ENCODE measurements at places on chromosomes 6 and 20.

DNA sequence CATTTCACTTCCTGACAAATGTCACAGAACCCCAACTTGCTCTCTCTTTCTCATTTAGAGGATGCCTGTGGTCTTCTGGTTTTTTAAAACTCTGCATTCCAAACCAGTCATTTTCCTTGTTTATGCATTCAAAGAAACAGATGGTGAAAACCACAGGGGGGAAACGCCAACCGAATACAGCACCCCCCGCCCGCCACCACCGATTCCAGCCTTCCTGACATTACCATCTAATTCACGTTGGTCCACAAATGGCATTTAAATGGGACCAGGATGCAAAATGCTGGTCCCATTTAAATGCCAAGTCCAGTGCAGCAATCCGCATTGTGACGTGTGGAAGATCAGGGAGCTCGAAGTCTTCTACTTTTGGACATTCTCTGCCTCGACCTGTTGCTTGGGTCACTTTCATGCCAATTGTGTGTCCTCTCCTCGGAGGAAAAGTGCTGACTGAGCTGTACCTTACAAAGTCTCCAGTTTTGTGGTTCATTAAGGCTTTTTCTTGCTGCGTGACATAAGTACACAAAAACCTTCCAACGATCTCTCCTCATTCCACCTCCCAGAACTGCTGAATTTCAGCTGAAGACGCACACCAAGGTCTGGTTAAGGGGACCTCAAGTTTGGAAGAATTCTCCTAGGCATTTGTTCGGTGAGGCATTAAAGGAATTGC lies 35.8 kb downstream of the NEDD9 start:
- DNase-seq, result no peak

DNA sequence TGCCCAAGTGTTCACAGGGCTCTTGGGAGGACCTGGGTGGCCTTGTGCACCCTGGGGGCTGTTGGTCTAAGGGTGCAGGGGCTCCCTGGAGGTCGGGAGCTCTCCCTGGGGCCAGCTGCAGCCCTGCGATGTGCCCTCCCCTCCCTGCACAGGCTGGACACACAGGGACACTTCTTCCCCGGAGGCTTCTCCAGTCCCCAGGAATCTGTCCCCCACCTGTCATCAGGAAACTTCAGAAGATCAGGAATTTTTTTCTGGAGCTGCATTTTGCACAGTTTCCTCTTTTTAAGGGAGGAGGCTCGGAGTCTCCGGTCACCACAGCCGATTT lies 66.9 kb upstream of the BHLHE23 start:
- DNase-seq, result no peak

- no peak for DNase-seq
These were observed 13.0 kb upstream of the TGM2 start for GRCh38 chr20:38178065-38178491.

GRCh38 chr6:170036916-170037315 lies 254.0 kb downstream of the DLL1 start:
- DNase-seq, result no peak

- no peak for DNase-seq
These were observed 27.0 kb upstream of the ADGRF5 start for GRCh38 chr6:46948699-46949098.

DNA sequence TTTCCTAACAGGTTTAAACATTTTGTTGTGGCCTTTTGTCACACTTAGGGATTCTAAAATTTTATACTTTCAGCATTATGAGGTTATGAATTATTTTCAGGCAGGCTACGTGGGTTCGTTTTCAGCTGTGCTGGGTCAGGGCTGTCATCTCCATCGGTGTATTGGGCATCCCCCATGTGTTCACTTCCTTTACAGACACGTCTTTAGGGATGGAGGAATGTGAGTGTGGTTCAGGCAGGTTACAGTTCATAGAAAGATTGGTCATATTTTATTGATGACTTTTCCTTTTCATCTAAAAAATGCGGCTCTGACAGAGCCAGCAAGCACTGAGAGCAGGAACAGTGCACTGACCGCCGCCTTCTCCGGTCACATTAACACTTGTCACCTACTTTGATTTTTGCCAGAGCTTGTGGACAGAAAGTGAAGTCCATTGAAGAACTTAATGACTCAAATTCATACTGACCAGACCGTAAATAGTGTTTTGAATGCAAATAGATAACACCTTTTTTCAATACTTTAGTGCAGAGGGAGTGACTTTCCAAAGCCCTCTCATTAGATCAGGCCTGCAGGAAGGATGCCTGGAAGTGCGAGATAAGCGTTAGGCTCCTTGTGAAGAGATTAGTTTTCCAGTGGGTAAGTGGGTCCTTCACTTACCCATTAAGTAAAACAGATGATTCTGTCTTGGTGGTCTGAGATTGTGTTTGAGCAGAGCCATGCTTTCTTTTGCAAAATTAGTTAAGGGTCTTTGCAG lies 113.1 kb downstream of the TIAM2 start:
- DNase-seq, result no peak

GRCh38 chr20:6582449-6582848 lies 185.0 kb upstream of the BMP2 start:
- DNase-seq, result no peak

DNA sequence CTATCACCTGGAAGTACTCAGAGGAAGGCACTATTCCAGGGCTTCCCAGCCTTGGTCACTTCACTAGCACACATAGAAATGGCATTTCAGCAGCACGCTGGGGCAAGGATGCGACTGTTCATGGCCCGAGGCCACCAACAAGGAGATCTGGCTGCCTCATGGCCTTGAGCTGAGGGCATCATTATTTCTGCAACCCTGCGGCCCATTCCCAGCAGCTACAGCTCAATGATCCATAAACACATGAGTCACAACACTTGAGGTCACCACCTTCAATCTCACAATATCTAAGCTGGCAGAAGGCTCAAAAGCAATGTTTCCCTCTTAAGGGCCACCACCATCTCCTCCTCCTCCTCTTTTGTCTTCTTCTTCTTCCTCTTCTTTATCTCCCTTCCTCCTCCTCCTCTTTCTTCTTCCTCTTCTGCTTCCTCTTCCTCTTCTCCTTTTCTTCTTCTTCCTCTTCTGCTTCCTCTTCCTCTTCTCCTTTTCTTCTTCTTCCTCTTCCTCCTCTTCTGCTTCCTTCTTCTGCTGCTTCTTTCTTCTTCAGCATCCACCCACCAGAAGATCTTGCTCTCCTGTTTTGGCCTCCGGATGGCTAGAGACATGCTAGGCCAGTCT lies 382.9 kb upstream of the CNR1 start:
- DNase-seq, result no peak

- no peak for DNase-seq
These were observed 33.9 kb downstream of the ADTRP start for GRCh38 chr6:11744753-11745152.

GRCh38 chr20:62296724-62297448 lies 5.9 kb upstream of the ADRM1 start:
- DNase-seq, result no peak

DNA sequence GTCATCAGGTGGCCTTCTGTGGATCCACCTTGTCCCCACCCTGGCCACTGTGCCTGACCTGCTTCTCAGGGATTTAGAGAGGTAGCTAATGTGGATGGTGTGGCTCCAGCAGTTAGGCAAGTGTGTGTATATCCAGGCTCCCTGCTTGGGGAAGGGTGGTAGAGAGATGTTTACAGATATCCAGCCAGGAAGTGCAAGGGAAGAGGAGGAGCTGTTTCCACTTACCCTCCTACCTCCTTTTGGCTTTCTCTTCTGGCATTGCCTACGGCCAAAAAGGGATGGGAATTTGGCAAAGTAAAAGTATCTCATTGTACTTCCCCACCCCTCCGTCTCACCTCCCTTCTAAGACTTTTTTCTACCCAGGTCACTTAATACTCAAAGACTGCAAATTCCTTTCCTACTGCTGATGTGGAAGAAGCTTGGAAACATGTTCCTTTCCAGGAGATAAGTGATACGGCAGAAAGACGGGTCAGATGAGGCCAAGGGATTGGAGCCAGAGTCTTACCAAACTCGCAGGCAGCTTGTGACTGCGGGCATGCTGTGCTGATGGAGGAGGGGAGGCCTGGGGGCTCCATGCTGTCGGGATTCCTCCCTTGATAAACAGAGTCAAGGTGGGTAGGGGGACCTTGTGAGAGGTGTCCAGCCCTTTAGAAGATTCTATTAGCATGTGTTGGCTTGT lies 253.4 kb downstream of the PRL start:
- no peak for DNase-seq

- no peak for DNase-seq
These were observed 222.7 kb upstream of the NOX3 start for GRCh38 chr6:155678361-155678760.

GRCh38 chr6:134026597-134026996 lies 25.8 kb downstream of the SLC2A12 start:
- no peak for DNase-seq

- no peak for DNase-seq
These were observed 133.9 kb upstream of the BEND6 start for GRCh38 chr6:56821005-56821432.

- no peak for DNase-seq
These were observed 289.5 kb downstream of the BTBD9 start for GRCh38 chr6:38350220-38350619.

DNA sequence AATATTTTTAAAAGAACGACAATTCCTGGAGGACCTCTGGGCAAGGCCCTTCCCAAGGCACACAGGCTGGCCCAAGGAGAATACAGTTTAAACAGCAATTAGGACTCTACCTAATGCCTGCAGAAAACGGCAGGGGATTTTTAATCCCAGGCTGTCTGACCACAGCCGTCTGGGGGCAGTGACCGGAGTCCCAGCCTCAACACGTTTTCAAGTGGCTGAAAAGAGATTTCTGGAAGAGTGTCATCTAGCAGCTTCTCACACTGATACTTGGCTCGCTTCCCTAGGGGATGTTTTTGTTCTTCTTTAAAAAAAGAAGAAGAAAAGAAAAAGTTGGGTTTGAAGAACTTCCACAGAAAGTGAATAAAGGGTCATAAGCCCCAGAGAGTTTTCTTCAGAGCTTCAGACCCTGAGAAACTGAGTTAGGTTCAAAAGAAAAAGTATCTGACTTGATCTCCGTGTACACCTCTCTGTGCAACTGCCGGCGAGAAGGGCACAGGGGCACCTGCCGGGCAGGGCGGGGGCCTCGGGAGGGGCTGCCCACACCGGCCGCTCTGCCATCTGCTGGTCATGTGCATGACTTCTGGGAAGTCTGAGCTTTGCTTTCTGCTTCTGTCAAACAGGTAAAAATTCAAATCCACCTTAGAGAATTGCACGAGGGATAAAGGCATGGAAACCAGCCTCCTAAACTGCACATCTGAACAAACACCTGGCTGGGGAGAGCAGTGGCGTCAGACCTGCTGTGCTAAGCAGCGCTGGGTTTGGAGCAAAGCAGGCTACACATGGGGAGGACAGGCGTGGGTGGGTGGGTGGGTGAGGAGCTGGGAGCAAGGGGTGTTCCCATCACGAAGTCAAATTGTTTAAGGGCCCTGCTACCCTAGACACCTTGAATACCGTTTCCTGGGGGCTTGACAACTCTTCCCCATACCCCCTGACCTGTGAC lies 33.0 kb downstream of the RRBP1 start:
- no peak for DNase-seq

DNA sequence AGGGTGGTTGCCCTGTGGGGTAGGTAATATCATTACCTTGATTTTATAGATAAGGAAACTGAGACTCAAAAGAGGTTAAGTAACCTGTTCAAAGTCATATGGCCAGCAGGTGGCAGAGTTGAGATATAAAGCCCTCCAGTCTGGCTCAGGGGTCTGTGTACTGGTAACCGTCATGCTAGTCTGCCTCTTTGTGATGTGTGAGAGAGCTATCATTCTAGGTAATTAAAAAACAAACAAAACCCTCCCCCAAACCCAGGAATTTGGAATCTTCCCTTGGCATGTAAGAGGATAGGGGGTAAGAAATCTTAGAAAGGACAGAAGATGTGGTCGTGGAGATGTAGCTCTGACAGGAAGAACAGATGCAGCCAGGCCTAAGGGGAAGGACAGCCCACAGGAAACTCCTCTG lies 206.0 kb downstream of the CDC5L start:
- no peak for DNase-seq

DNA sequence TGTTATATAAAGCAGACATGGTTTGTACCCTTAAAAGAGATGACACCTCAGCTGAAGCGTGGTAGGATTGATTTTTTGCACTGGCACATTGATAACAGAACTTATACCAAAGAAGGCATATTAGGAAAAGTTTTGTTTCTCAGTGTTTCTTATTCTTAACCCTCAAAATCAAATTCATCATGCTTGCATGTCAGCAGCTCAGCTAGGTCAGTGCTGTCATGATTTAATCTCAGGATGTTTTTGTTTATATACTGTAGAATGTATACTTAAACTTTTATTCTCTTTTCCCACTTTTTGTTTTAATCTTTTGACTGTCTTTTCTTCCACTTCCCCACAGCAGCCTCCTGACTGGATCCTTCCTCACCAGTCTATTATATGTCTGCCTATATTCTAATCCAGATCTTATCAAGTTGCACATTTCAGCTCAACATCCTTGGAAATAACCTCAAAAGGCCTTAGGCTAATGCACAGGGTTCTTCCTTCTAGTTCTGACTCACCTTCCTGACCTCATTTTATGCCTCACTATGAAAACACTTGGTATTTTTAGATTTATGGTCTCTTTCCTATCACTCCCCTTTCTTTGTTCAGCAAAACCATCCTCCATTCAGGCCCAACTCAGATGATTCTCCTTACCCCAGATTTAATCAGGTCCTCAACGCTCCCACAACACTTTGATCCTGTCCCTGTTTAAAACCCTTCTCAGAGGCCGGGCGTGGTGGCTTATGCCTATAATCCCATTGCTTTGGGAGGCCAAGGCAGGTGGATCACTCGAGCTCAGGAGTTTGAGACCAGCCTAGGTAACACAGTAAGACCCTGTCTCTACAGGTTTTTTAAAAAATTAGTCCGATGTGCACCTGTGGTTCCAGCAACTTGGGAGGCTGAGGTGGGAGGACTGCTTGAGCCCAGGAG lies 7.2 kb downstream of the HEBP2 start:
- DNase-seq, result no peak

DNA sequence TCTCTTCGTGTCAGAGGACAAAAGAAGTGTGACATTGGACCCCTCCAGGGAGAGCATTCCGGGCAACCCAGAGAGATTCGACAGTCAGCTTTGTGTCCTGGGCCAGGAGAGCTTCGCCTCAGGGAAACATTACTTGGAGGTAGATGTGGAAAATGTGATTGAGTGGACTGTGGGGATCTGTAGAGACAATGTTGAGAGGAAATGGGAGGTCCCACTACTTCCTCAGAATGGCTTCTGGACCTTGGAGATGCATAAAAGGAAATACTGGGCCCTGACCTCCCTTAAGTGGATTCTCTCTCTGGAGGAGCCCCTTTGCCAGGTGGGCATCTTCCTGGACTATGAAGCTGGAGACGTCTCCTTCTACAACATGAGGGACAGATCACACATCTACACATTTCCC lies 9.5 kb upstream of the BTN3A3 start:
- DNase-seq, result no peak
